Sigmoid colon (tissue), 7 donors: ENCODE measurements at places on chromosomes 1 and 21.

- no peak for DNase-seq
Measured at GRCh38 chr1:156809281-156809680, 7.4 kb downstream of the SH2D2A start.

GRCh38 chr1:11169202-11169601, 20.0 kb upstream of the ANGPTL7 start:
- no peak for DNase-seq

GRCh38 chr1:209937996-209938959, at the start of gene SYT14:
SYT14 (plus strand) TSS chr1:209938217; CDS start chr1:209938265, 48 bp downstream.
- DNase-seq, result no peak

- peak; percentile 48 for DNase-seq
Measured at GRCh38 chr21:43209575-43210453, 41.0 kb downstream of the CRYAA start.

- no peak for DNase-seq
Measured at GRCh38 chr1:50877641-50878040, 82.4 kb downstream of the FAF1 start.

- no peak for DNase-seq
Measured at GRCh38 chr1:112673592-112674439, 643 bp upstream of the MOV10 start.

- DNase-seq, result no peak
Measured at GRCh38 chr1:212213784-212214183, 71.4 kb upstream of the PPP2R5A start.

- DNase-seq, result no peak
Measured at GRCh38 chr1:108699375-108700332, 7.5 kb downstream of the PRPF38B start.

DNA sequence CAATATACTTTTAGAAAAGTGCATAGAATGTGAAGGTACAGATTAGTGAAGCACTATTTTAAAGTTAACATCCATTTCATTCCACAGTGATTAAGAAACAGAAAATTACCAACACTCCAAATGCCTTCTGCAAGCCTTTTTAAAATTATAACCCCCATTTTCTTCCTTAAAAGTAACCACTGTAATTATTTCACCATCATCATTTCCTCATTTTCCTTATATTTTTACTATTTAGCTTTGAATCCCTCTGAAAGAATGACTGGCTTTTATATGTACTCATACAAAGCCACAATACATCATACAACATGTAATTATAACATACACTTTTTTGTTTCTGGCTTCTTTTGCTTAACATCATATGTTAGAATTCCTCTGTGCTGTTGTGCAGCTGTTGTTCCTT, 6.5 kb upstream of the NEGR1 start:
- no peak for DNase-seq

- no peak for DNase-seq
Measured at GRCh38 chr1:172916116-172916515, 134.6 kb downstream of the TNFSF18 start.

- DNase-seq, result no peak
Measured at GRCh38 chr21:38770660-38771059, 35.1 kb upstream of the ETS2 start.

DNA sequence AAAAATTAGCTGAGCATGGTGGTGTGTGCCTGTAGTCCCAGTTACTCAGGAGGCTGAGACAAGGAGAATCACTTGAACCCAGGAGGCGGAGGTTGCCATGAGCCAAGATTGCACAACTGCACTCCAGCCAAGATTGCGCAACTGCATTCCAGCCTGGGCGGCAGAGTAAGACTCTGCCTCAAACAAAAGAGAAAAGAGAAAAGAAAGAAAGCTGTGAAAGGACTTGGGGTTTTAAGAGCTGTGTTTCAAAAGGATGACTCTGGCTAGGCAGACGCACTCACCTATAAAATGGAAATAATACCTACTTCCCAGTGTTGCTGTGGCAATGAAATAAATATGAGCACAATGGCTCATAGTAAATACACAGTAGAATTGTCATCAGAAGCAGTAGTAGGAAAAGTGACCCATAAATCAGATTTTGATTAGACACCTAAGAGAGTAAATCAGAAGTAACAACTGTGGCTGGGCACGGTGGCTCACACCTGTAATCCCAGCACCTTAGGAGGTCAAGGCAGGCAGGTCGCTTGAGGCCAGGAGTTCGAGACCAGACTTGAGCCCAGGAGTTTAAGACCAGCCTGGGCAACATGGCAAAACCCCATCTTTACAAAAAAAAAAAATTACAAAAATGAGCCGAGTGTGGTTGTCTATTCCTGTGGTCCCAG, 45.9 kb upstream of the PUM1 start:
- DNase-seq, result no peak

- peak; percentile 47 for DNase-seq
Measured at GRCh38 chr1:228093050-228093906, 9.8 kb downstream of the C1orf35 start.

DNA sequence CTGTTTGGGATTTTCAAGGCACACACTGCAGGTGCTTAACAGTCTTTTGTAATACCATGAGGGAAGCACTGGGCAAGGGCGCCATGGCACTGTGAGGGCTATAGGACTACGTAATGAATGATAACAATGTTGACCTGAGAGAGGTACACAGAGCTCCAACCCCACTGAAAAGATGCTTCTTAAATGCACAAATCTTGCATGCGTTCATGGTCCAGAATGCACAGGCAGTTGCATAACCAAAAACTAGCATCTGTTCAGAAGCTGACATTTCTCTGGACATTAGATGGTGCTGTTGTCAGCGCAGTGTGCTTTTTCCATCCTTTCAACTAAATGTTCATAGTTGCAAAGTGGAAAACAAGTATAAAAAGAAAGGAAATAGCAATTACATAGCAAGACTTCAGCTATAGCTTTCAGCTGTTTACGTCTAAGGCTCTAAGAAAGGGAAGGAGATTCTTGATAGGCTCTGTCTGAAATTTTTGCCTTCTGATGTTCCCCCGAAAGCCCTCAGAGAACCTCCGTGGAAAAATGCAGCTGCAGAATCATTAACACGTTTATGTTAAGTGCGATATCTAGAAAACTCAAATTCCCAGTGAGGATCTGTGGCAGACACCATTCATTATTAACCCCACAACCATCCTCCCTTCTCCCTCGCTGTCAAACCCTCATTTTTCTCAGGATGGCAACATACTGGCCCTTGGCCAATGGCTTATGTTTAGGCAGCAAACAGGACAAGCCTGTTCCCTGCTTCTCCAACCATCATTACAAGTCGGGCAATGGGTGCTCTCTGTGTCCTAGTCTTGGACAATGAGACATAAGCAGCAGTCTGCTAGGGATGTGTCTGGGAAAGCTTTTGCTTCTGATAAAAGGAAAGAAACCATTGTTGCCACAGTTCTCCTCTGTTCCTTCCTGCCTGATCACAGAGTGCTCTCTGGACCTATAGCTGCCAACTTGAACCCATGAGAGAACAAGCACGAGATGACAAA, 8.2 kb upstream of the TARBP1 start:
- no peak for DNase-seq

- no peak for DNase-seq
Measured at GRCh38 chr21:24278711-24279110, 1328.6 kb downstream of the MRPL39 start.

DNA sequence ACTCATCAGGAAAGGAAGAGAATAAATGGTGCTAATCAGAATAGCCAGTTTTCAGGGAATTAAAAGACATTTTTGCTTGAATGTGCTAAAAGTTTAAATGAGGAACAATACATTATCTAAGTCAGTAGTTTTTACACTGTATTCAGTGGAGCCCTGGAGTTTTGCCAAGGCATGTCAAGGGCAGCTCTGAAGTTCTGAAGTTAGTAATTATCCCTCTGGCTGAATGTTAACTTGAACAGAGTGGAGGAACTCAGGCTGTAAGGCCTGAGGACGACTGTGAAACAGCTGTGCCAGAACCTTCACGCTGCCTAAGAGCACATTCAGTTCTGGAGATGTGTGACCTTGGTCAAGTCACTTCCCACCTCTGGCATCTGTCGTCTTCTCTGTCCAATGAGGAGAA, 68.1 kb downstream of the EDEM3 start:
- no peak for DNase-seq

DNA sequence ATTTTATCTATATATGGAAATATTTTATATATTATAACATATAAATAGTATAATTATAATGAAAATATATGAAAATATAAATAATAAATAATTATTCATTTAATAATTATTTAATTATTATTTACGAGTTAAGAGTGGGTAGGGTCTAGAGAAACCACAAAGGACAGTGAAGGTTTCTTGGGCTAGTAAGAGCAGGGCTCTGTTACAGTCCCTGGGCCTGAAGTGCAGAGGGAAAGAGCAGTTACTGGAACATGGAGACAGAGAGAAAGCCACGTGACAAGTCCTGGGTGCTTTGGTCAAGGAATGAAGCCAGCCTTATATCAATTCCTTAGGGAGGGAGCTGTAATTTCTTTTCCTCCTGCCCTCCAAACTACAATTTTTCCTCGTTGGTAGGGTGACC, 117.2 kb upstream of the OLIG2 start:
- no peak for DNase-seq

DNA sequence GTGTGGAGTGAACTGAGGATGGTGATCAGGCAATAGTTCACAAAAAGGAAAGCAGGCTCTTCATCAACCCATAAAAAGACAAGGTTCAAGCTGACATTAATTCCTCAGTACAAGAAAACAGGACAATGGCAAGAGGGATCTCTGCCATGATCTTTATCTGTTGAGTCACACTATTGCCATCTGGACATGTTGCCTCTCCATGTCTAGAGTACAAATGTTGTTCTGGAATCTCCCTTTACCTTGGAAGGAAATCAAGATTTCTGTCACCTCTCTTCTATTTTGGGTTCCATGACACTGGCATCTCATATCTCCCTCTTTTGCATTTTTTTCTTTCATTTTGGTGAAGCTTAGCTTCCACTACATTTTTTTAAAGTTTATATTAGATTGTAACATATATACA, 329.1 kb downstream of the USP25 start:
- DNase-seq, result no peak

DNA sequence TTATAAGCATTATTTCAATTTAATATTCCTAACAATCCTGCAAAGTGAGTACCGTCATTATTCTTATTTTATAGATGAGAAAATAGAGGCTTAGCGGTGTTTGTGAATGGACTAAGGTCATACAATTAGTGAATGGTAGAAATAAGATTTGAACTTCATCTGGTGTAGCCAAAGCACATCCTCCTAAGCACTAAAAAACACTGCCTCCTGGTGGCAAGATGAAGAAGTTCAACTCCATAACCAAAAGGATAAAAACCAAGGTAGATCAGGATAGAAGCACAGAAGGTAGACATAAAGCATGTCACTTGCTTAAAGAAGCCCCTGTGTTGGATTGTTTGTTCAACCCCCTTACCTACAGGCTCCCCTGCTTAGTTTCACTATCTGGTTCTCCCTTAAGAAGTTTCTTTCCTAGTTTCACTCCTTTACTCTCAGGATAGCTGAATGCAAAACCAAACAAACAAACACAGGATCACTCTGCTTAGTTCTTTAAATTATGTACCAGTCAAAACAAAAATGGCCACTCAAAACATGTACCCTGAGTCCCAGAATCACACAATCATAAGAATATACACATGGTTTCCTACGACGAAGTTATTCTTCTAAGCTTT, 12.7 kb upstream of the AIM2 start:
- DNase-seq, result no peak

DNA sequence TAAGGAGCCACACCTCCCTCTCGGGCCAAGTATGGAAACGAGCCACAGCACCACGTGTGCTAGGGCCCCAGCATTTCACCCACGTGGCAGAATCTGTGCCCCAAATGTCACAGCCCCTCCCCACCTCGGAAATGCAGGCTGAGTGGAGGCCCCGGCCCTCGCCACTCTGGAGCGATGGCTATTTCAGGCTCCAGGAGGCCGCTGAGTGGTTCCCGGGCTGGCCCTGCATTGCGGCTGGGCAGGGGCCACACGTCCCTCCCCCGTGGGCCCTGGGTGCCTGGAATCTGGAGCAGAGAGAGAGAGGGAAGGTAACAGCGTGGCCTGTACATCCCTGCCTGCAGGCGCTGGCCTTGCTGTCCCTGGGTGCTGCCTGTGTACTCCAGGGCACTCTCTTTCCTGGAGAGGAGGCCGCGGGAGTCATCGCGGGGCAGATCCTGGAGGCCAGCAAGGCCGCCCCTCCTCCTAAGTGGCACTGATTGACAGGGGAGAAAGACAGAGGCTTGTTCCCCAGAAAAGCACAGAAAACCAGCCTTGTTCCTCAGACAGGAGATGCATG, 68.0 kb upstream of the TRAPPC10 start:
- DNase-seq, result no peak

- DNase-seq, result no peak
Measured at GRCh38 chr1:51953079-51953478, 37.4 kb downstream of the RAB3B start.

GRCh38 chr21:32423320-32424190, 11.0 kb downstream of the EVA1C start:
- DNase-seq, result no peak
